ENCODE measurements at places on chromosomes 3 and 15.

- no peak for DNase-seq
Observed at GRCh38 chr15:58605931-58606530, 143.5 kb downstream of the ADAM10 start.

- peak; percentile 68 for DNase-seq
Observed at GRCh38 chr3:179921500-179921899, 115.2 kb downstream of the PEX5L start.

DNA sequence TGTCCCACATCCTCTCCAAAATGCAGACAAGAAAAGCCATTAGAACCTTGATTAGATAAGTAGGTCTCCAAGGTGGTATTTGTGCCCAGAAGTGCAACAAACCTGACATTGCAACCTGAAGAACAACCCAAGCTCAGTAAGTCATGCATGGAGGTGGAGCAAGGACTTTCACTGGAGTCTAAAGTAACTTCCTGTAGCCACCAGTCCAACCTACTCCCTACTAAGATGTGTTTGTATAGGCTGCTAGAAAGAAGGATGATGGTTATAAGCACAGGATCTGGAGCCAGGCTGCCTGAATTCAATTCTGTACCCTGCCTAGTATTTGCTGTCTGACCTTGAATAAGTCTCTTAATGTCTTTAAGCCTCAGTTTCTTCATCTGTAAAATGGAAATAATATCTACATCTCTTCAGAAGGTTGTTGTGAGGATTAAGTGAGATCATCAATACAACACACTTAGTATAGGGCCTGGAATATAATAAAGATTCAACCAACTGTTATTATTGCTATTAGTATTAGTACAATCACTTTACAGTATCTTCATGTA is 32.3 kb downstream of the HDC start:
- DNase-seq, result no peak

DNA sequence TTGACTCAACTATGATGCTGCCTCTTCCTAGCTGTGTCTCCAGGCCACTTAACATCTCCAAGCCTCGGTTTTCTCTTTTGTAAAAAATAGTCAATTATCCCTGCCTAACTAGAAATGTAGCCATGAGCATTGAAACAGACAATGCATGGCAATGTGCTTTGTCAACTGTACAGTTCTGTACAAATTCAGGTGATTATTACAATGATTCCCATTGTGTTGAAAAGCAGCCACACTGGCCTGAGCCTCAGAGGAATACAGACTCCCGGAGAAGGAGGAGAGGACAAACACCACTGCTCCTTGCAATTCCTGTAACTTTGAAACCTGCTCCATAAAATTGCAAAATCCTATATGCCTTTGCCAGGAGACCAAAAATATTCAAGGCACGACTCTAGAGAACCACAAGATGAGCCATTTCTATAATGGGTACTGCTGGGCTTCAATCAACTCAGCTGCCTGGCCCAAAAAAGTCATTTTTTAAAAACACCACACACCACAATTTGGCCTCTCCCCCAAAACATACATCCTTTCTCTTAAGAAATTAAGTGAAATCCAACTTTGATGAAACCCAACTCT is 28.6 kb downstream of the DAPK2 start:
- DNase-seq, result no peak

- no peak for DNase-seq
Observed at GRCh38 chr3:124962403-124962940, 27.9 kb upstream of the MUC13 start.

- DNase-seq, result no peak
Observed at GRCh38 chr15:38487378-38487777, 33.5 kb downstream of the FAM98B start.

GRCh38 chr3:45078910-45079522 is 52.9 kb downstream of the CLEC3B start:
- DNase-seq, result no peak

- no peak for DNase-seq
Observed at GRCh38 chr15:60396560-60396957, 1.2 kb downstream of the ANXA2 start.

GRCh38 chr3:126968391-126969390 is 14.2 kb upstream of the PLXNA1 start:
- DNase-seq, result no peak

DNA sequence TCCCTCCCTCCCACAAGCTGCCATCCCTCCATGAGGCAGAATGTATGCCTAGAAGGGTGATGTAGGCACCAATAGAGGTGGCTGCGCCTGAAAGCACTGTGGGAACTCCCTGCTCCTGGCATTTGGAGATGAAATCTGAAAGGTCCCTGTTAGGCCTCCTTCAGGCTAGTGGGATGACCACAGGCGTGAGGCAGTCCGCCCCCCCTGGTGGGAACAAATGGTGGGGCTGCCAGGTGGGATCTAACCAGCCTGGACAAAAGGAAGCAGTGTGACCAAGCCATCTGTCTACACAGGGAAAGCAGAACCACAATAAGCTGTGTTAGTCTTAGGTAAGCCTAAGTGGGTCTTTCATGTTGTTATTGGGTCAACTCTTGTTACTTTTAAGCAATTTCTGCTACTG is 25.3 kb downstream of the IL5RA start:
- DNase-seq, result no peak

- DNase-seq, result no peak
Observed at GRCh38 chr15:37893309-37893708, 41.1 kb upstream of the TMCO5A start.

GRCh38 chr3:49729966-49730609 is 6.3 kb upstream of the GMPPB start:
- DNase-seq, result no peak

- no peak for DNase-seq
Observed at GRCh38 chr3:195834675-195835583, 23.2 kb upstream of the MUC4 start.

- DNase-seq, result peak; percentile 16
Observed at GRCh38 chr15:66224946-66225345, 28.6 kb downstream of the MEGF11 start.
